Activated CD8-positive, alpha-beta memory T cell treated with anti-CD3 and anti-CD28 coated beads, Interleukin-2, amount 10 ng/mL, durations not matched to agents 7 days and 5 days (primary cell): ENCODE measurements at places on chromosomes 1 and 21.

- no peak for DNase-seq
These were observed 29.1 kb downstream of the TMCO4 start for GRCh38 chr1:19770436-19771190.

- DNase-seq: no peak
These were observed 11.1 kb upstream of the KCNE1 start for GRCh38 chr21:34523019-34523555.

DNA sequence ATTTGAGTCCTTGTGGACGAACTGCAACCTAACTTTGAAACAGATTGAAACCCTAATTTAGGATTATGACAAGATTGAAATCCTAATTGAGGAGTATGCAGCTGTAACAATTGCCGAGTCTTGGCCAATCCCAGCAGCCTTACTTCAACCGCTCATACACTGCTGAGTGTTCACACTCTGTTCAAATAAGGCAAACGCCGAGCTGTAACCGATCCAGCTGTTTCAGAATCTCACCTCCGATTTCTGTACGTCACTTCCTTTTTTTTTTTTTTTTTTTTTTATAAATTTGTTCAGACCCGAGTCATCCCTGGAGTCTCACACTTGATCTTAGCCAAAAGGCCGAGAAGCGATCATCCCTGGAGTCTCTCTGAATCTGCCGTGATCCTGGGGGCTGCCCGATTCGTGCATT is 22.3 kb upstream of the ATP5PO start:
- peak; percentile 82 for DNase-seq

DNA sequence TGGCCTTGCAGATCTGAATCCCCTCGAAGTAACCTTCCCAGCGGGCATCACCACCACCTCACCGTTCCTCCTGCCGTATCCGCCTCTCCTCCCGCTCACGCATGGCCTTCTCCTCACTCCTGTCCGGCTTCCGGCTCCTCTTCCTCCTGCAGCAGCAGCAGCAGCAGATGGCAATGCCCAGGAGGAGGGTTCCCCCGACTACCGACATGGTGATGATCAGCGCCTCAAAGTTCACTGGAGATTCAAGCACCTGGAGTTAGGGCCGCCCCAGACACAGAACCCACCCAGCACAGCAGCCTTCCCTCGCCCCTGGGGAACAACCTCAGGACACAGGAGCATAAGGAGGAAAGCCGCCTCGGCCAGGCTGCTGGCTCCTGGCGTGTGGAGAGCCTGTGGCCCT is 17.4 kb downstream of the PTTG1IP start:
- no peak for DNase-seq
